Activated CD4-positive, alpha-beta T cell treated with anti-CD3 and anti-CD28 coated beads, Interleukin-2, amount 10 ng/mL, durations not matched to agents 7 days and 5 days (primary cell): ENCODE measurements at places on chromosomes 1 and 21. TPM values are rescaled to one million over a fixed set of nuclear protein-coding genes. Genes with fewer than 3 reads are reported as not detected.

- peaks cover 18% of the 10 kb centered on the region for H3K36me3 ChIP-seq
- H3K27ac ChIP-seq, result no peak overlapping the region
- peaks cover 41% of the 10 kb centered on the region for H3K4me1 ChIP-seq
- DNase-seq, result no peak
- no peaks in the 10 kb centered on the region for H3K27me3 ChIP-seq
These were observed 8.3 kb downstream of the MAPKAPK2 start for GRCh38 chr1:206693029-206693428.

- no peaks in the 10 kb centered on the region for H3K27me3 ChIP-seq
- no peak overlapping the region for H3K4me3 ChIP-seq
- H3K27ac ChIP-seq, result no peak overlapping the region
These were observed 549.7 kb upstream of the ADGRL4 start for GRCh38 chr1:79556189-79556588.

DNA sequence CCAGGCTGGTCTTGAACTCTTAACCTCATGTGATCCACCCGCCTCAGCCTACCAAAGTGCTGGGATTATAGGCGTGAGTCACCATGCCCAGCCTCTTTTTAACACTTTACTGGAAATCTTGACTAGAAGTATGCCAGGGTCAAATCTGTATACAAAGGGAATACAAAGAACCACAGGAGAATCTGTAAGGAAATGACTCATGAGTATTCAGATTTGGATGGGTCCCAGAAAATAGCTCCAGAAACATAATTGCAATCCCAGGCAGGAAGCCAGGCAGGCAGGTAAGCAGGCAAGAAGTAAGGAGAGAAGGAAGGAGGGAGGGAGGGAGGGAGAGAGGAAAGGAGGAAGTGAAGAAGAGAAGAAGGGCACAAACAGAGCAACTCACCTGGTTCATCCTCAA is 22.8 kb upstream of the TIAM1 start:
- peaks cover 49% of the 10 kb centered on the region for H3K4me1 ChIP-seq
- no peak overlapping the region for H3K4me3 ChIP-seq
- no peaks in the 10 kb centered on the region for H3K27me3 ChIP-seq
- H3K36me3 ChIP-seq, result peaks cover 27% of the 10 kb centered on the region
- no peak for DNase-seq
- H3K27ac ChIP-seq, result no peak overlapping the region

DNA sequence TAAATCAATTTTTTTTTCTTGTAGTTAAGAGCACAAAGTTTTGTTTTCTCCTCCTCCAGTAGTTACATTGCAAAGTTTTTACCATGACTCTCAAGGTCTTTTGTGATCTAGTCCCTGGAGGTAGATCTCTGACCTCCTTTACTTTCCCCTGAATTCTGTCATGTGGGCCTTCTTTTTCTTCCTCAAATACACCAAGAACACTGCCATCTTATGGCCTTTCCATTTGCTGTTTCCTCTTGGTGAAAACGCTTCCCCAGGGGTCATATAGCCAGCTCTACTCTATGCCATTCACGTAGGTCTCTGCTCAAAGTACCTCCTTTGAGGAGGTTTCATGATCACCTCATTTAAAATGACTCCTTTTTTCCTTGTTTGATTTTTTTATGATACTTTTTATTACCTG is 2.7 kb downstream of the DDX20 start:
- peaks cover 39% of the 10 kb centered on the region for H3K36me3 ChIP-seq
- DNase-seq, result no peak
- H3K4me3 ChIP-seq, result no peak overlapping the region

Gene CFAP45
- total RNA-seq, result 0.37 TPM

DNA sequence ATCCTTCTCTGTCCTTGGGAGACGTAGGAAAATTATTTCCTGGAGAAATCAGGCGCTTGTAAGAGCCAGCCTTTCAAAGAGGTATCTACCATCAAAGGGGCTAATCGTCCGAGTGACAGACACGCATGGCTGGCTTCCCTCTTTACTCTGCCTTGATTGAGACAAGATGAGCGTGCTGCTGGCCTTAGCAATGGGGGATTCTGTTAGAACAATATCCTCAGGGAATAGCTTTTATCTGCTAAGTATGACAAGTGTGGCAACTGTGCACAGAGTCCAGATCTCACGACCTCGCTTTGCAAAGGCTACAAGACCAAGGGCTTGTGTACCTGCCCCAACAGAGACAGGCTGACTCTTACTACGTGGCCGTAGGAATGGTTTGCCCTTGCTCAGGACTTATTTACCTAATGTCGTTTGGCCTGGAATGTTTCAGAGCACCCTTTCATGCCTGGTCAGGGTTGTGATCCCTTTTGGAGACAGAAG is 417.1 kb downstream of the KIF26B start:
- no peak overlapping the region for H3K27ac ChIP-seq
- H3K36me3 ChIP-seq, result no peaks in the 10 kb centered on the region
- DNase-seq, result no peak
- H3K27me3 ChIP-seq, result no peaks in the 10 kb centered on the region

Gene C1orf210
- not detected for total RNA-seq

Gene RPE65
- not detected for total RNA-seq

Gene PCBP3
- 4.8 TPM for total RNA-seq

Gene TMIGD3
- not detected for total RNA-seq

Gene GRHL3
- not detected for total RNA-seq

- H3K36me3 ChIP-seq, result no peaks in the 10 kb centered on the region
- H3K4me1 ChIP-seq, result no peaks in the 10 kb centered on the region
- DNase-seq, result no peak
- H3K27ac ChIP-seq, result no peak overlapping the region
These were observed 82.9 kb downstream of the CENPF start for GRCh38 chr1:214685906-214686305.

DNA sequence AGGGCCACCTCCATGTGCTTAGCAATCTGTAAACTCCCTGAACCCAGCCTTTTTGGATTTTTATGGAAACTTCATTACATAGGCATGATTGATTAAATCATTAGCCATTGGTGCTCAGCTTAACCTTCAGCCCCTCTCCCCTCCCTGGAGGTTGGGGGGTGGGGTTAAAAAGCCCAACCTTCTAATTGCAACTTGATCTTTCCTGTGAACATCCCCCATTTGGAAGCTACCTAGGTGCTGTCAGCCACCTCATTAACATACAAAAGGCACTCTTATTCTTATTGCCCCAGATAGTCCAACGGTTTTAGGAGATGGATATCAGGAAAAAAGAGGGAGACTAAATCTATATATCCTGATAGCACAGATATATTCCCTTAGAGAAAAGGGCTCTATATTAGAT is 424.0 kb upstream of the BEND5 start:
- H3K4me1 ChIP-seq, result no peaks in the 10 kb centered on the region
- no peak for DNase-seq
- no peaks in the 10 kb centered on the region for H3K36me3 ChIP-seq
- H3K27ac ChIP-seq, result no peak overlapping the region
- no peaks in the 10 kb centered on the region for H3K27me3 ChIP-seq

Gene PLA2G2A
- total RNA-seq, result not detected
